ENCODE measurements at places on chromosomes 2 and 18. TPM values are rescaled to one million over a fixed set of nuclear protein-coding genes. Genes with fewer than 3 reads are reported as not detected.

FSHR gene
- polyA plus RNA-seq, result not detected

REG3A gene
- polyA plus RNA-seq, result not detected

TCF4 gene
- polyA plus RNA-seq, result 78.2 TPM

HOXD9 gene
- polyA plus RNA-seq, result 86.4 TPM

FOXI3 gene
- polyA plus RNA-seq, result 0.10 TPM

COL4A4 gene
- 56.3 TPM for polyA plus RNA-seq

- DNase-seq, result no peak
Measured at GRCh38 chr18:1585881-1586488, 681.3 kb downstream of the ADCYAP1 start.

DNA sequence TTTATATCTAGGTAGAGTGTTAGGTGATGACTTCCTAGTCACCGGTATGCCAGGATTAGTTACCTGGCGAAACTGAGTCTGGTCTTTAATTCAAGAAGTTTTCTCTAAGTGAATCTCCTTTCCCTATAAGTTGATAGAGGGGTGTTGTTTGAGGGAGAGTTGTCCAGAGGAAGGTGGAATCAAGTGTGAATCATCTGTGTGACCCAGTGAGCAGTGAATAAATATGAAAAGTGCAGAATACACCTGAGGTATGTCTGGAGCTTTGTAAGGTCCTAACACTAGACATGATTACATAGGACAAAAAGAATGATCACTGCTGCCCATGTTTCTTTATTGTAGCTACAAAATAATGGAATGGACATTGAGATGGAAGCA lies 11.2 kb downstream of the POU3F3 start:
- DNase-seq, result no peak

- DNase-seq, result no peak
Measured at GRCh38 chr2:15807418-15808203, 132.7 kb upstream of the MYCN start.

DNA sequence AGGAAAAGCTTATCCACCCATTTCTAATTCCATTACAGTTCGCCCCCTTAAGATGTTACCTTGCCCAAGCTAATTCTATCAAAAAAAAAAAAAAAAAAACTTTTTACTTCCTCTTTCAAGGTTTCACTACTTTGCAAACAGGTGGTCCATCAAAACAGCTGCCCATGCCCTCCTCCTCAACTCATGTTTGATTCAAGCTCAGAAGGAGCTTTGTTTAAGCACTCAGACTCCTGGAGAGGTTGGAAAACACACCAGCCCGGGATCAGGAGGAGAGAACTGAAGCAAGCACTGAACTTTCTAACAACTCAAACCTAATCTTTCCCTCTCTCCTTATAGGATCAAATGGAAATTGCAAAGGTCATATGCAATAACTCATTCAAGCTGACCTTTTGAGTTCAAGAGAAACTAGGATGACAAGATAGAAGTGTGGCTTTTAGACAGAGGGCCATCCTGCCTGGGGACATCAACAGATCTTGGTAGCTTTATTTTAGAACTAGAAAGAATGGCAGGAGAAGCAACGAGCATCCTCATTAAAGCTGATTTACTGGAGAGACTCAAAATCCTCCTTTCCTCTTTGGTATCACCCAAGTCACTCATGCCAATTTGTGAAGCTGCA lies 28.3 kb upstream of the FZD7 start:
- no peak for DNase-seq

- DNase-seq, result no peak
Measured at GRCh38 chr2:74975016-74975415, 16.6 kb downstream of the POLE4 start.

DNA sequence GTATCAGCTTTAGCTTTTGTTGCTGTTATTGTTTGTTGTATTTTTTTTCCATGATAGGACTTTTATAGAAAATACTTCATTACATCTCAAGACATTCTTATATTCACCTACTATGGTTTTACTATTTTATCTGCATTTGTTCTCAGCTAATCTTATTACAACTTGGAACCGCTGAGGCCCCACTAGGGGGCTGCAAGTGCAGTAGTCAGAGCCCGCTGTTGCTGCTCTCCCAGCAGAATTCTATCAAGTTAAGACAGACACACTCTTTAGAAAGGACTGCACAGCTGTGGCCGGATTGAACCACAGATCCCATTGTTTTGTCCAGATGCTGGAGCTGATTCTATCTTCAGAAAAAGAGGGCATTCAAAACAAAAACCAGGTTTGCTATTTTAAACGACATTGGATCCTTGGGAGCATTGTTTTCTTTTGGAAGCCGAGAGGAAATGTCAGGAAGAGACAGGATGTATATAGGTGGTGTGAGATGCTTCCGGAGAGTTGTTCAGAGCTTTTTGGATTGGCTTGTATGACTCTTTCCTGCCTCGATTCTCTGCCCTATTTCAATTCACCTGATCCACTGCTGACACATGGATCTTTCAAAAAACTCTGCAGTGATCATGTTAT lies 105.7 kb upstream of the GAREM1 start:
- peak; percentile 36 for DNase-seq

GRCh38 chr2:227504700-227505099 lies 32.7 kb downstream of the AGFG1 start:
- no peak for DNase-seq

GRCh38 chr2:165239230-165239629 lies at the start of gene SCN2A:
SCN2A (plus strand) TSS chr2:165239414; CDS start chr2:165295824, 56,410 bp downstream.
- peak; percentile 40 for DNase-seq

DNA sequence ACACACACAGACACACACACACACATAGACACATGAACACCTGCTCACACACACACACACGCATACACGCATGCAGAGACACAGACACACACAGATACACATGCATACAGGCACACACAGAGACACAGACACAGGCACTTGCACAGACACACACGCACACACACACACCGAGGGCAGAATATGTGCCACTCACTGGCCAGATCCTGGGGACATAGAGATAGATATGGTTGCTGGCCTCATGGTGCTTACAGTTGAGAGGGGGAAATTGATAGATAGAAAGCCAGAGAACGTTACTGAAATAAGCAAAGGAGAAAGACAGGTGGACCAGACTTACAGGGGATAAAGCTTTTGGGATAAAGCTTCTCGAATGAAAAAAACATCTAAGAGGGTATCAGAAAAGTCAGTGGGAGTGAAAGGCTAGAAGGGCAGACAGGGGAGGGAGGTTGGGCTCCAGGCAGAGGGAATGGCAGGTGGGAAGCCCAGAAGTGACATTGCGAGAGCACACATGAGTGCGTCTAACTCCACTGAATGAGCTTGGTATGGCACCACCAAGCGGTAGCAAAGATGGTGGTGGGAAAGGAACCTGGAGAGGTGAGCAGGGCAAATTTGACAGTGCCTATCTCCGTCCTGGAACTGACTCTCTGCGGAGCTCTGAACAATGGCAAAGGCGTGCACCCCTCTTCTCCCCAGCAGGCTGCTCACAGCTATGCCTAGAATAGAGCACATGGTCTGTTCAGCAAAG lies 390.1 kb upstream of the TRIB2 start:
- DNase-seq, result no peak

DNA sequence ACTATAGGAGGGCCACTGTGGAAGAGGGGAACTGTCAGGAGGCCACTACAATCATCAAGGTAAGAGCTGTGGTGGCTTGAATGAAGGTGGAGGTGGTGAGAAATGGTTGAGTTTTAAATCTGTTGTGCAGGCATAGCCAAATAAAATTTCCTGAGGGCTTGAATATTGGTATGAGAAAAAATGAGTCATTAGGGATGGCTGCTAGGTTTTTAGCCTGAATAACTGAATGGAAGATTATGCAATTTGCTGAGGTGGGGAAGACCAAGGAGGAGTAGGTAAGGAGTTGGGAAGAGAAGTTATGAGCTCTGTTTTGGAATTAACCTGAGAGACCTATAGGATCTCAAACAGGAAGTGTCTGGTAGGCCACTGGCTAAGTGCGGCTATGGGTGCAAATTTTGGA lies 84.0 kb downstream of the KLHL14 start:
- DNase-seq, result no peak

Data from right renal pelvis (tissue), 4 donors.